ENCODE measurements at places on chromosomes 5 and 9. TPM values are rescaled to one million over a fixed set of nuclear protein-coding genes. Genes with fewer than 3 reads are reported as not detected.

Gene SMIM23
- total RNA-seq, result not detected

Gene HNRNPA0
- total RNA-seq, result 16.1 TPM

Gene SPATA31D4
- total RNA-seq, result not detected

Gene BARX1
- not detected for total RNA-seq

Gene PCDHGA5
- 1.2 TPM for total RNA-seq

Gene WDR38
- not detected for total RNA-seq

Gene ANKRD18B
- 0.94 TPM for total RNA-seq

Gene ZDHHC11B
- total RNA-seq, result not detected

Gene PCSK1
- 2.2 TPM for total RNA-seq

Gene EGFLAM
- total RNA-seq, result 2.2 TPM

Gene NSMF
- total RNA-seq, result 23.6 TPM

Gene HSD17B3
- total RNA-seq, result not detected

Gene NRARP
- total RNA-seq, result 23.3 TPM

Gene CLIC3
- total RNA-seq, result 0.90 TPM

Gene C9orf153
- total RNA-seq, result 0.09 TPM

Gene NOXA1
- total RNA-seq, result 0.18 TPM

Gene CNTFR
- total RNA-seq, result not detected

Gene COL23A1
- not detected for total RNA-seq

Gene TMEM252
- not detected for total RNA-seq

Gene LCN9
- not detected for total RNA-seq

Gene CCDC192
- total RNA-seq, result not detected

Gene SH2D3C
- 62.1 TPM for total RNA-seq

Gene DNAH5
- 0.09 TPM for total RNA-seq

Gene PCDHB8
- total RNA-seq, result 0.18 TPM

Gene DIPK1B
- 100 TPM for total RNA-seq

Gene TEK
- total RNA-seq, result 91.3 TPM

Gene PHYHD1
- total RNA-seq, result 0.27 TPM

Gene RASGRF2
- total RNA-seq, result 12.4 TPM

Gene WDR70
- total RNA-seq, result 37.6 TPM

Gene SCGB3A2
- total RNA-seq, result not detected

Gene INIP
- total RNA-seq, result 13.6 TPM

Gene HAND1
- total RNA-seq, result not detected

Gene NOTCH1
- 109 TPM for total RNA-seq

Gene FAM221B
- total RNA-seq, result not detected

Gene CCNJL
- total RNA-seq, result 5.0 TPM

Gene CFAP157
- total RNA-seq, result not detected

Gene TNIP1
- total RNA-seq, result 66.2 TPM

Gene FAM163B
- total RNA-seq, result not detected

Gene IFNA2
- total RNA-seq, result not detected

Gene CCDC152
- total RNA-seq, result 0.56 TPM

Gene SVEP1
- total RNA-seq, result 0.66 TPM

Gene PCDHGA12
- total RNA-seq, result 4.8 TPM

Gene GPR151
- not detected for total RNA-seq

Gene SH3RF2
- total RNA-seq, result 4.3 TPM

Gene SV2C
- total RNA-seq, result not detected

Gene AQP7
- 0.09 TPM for total RNA-seq

Gene BSPRY
- not detected for total RNA-seq

Gene RNF38
- total RNA-seq, result 12.7 TPM

Gene IL4
- not detected for total RNA-seq

Gene TLX3
- not detected for total RNA-seq

Gene ARL14EPL
- total RNA-seq, result not detected

Gene SHOC1
- total RNA-seq, result under 0.01 TPM

Gene PCDHGB4
- total RNA-seq, result 14.9 TPM

All from endothelial cell of coronary artery (primary cell).